Motor neuron (in vitro differentiated cells): ENCODE measurements at places on chromosomes 2 and 18.
A peak's percentile ranks its signal among the peaks of the same experiment; 100 is the strongest.

DNA sequence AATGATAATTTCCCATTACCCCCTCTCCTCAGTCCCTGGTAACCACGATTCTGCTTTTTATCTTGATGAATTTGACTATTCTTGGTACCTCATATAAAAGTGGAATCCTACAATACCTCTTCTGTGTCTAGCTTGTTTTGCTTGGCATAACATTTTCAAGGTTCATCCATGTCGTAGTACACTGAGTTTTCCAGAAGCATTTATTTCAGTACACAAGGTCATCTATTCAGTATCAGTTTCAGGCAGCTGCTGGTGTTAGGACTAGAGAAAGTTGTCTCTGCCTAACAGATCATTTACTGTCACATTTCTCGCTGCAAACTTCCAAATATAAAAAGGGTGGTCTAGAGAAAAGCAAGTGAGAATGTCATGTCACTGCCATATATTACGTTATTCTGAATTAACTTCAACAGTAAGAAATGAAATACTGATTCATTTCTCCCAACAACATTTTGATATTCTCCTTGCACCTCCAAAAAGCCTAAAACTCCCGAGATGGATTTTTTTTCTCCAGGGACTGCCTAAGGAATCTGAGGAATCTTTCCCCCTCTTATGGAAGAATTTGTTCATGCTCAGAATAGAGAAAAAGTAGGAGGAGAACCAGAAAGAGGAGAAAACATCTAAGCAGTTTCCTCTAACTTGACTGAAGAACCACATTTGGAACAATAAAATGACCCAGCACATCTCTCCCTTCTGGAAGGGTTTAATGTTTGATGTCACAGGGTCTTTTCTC is 36.0 kb downstream of the CDK15 start:
- ATAC-seq, result no peak

GRCh38 chr2:45616658-45617411 is 5.8 kb upstream of the SRBD1 start:
- ATAC-seq, result peak; percentile 39

DNA sequence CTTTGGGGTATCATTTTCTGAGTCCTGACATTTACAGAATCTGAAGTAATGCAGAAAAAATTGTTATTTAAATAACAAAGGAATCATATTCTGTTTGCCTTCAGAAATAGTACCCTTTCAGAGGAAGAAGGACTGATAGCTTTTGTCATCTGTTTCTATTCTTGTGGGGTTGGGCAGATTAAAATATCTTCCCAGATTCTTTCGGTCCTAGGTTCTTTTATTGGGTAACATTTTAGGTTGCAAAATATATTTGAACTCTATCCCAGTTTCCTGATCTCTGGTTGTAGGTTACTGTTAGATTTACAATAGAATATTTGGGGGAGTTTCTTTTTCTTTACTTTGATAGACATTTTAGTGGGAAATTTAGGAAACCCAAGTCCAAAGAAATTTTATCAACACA is 550.5 kb downstream of the SPAG16 start:
- no peak for ATAC-seq

GRCh38 chr2:16870491-16871076 is 204.9 kb upstream of the CYRIA start:
- no peak for ATAC-seq

- peak; percentile 29 for ATAC-seq
These were observed 65.6 kb downstream of the SH3RF3 start for GRCh38 chr2:109194620-109194937.

DNA sequence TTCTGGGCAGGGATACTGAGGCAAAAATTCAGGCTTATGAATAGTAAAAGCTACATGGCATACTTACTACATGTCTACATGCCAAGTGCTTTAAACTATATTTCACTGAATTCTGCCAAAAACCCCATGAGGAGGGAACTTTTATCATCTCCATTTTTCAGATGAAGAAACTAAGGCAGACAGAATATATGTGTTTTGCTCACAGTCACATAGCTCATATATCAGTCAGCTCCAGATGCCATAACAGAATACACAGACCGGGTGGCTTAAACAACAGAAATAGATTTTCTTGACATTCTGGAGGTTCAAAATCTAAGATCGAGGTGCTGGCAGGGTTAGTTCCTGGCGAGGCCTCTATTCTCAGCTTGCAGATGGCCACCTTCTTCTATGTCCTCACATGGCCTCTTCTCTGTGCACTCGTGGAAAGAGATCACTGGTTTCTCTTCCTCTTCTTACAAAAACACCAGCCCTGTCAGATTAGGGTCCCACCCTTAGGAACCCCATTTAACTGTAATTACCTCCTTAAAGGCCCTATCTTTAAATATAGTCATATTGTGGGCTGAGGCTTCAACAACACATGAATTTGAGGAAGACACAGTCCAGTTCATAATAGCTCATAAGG is 27.1 kb upstream of the CREB1 start:
- no peak for ATAC-seq

- no peak for ATAC-seq
These were observed 142.6 kb downstream of the MEIS1 start for GRCh38 chr2:66577321-66578053.

GRCh38 chr2:215052404-215052803 is 86.0 kb downstream of the ABCA12 start:
- no peak for ATAC-seq

DNA sequence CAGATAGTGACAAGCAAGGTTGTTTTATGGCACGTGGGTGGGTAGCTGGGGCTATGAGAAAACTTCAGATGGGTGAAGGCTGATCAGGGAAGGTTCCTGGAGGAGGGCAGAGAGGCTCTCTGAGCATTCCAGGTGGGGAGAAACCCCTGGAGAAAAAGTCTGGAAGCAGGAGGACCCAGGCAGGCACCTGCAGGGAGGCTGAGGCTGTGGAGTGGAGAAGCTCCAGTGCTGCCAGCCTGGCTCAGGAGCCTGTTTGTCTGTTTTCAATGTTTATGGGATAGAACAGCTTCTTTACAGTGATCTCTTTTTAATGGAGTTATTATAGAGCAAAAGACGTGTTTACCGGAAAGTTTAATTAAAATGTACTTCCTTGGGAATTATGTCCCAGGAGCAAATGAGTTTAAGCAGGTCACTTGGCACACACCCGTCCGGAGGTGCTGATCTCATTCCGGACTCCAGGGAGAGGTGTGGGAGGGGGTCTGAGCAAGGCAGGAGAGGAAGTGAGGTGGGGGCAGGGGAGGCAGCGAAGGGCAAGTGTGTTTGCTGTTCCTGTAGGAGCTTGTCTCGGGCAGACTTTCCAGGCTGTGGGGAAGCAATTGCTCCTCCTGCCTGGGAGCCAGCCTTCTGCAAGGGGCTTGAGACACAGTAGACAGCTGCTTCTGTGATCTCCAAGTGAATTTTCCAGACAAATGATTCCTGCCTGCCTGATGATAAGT is 239.5 kb downstream of the MYCN start:
- peak; percentile 96 for ATAC-seq

DNA sequence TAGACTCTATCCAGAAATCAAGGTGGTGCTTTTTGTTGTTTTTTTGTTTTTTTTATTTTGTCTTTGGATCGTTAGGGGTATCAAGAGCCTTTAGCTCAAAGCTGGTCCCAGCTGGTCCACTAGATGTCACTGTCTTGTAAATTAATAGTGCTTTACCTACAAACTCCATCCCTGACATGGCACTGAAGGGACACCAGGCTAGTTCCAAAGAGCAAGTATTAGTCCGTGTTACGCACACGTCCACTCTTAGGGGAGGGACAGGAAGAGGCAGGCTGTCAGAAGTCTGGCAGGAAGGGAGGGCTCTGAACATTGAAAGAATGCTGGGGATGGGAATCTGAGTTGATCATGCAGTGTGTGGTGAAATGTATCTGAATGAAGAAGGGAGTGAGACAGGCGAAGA is 85.9 kb upstream of the CCBE1 start:
- no peak for ATAC-seq

- peak; percentile 68 for ATAC-seq
These were observed 684.0 kb upstream of the ZEB2 start for GRCh38 chr2:145203891-145204290.

DNA sequence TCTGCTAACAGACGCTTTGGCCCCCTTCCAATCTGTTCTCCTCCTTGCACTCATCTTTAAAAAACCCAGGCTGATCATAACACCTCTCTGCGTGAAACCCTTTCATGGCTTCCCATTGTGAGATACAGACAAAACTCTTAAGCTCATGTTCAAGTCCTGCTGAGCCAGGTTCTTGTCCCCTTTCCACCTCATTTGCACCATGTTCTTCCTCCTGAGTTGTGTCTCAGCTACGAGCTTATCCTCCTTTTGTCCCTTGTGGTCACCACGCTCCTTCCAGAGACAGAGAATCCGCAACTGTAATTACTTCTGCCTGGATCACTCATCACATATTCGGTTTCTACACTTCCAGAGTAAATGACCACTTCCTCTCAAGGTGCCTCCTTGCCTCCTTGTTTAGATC is 238.8 kb downstream of the ACTR3 start:
- ATAC-seq, result no peak

DNA sequence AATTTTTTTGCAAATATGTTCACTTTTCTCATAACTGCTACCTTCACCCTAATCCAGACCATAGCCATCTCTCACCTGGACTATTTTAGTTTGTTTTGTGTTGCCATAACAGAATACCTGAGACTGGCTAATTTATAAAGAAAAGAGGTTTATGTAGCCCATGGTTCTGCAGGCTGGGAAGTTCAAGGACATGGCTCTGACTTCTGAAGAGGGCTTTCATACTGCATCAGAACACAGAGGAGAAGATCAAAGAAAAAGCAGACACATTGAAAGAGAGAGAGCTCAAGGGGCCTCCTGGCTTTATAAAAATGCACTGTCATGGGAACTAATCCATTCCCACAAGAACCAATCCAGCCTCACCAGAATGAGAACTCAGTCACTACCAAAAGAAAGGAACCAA is 25.0 kb upstream of the DDX18 start:
- no peak for ATAC-seq

GRCh38 chr2:205212357-205212756 is 469.9 kb upstream of the NRP2 start:
- no peak for ATAC-seq

GRCh38 chr2:218557941-218558340 is 10.2 kb downstream of the USP37 start:
- ATAC-seq, result no peak

DNA sequence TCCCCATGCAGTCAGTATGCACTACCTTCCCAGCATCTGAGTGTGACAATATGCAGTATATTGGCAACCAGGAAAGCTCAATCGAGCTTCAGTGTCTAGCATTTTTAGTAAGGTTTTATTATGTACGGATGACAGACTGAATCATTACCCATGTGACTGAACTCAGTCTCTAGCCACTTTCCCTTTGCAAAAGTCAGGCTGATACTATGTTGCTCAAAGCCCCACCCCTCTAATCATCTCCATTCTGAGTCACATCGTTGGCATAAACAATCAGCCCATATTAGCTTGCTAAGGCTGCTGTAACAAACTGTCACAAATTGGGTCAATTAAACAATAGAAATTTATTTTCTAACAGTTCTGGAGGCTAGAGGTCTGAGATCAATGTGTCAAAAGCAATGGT is 25.8 kb upstream of the SRD5A2 start:
- no peak for ATAC-seq

DNA sequence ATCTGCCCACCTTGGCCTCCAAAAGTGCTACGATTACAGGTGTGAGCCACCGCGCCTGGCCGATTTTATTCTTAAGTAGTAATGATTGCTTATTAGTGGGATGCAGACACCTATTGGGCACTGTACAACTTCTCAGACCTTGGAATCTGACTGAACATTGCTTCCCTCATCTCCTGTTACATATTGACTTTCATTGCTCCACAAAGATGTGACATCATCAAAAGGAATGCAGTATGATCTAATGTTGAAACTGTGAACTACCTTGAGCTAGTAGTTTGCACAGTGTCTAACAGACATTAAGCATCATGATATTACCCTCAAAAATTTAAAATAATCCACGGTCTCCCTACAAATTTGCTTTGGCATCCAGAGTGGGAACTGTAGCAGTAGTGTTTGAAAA is 109.8 kb upstream of the SIX2 start:
- no peak for ATAC-seq

DNA sequence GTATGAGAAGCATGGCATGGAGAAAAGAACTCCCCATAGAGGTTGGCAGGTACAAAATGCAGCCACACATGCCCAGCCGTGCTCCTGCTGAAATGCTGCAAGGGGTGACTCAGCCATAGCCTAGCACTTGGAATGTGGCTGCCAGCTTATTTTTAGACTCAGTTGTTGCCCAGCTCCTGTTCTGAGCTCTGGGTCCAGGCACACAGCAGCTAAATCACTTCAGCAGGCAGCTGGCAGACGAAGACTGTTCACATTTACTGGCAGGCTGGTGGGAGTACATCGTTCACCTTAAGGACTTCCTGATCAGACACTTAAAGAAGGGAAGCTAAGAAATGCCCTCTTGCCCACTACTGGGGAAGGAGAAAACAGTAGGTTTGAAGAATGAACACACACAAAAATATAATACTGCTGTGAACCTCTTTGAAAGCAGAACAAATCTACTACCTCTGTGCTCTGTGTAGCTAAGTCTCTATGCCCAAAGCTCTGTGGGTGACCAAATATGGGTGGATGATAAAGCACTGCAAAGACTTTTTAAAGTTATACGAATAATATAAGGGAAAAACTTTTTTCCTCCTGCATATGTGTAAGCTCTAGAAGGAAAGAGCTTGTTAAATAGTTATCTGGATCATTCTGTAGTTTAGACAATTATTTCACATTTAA is 146.1 kb downstream of the LNPK start:
- ATAC-seq, result peak; percentile 80

DNA sequence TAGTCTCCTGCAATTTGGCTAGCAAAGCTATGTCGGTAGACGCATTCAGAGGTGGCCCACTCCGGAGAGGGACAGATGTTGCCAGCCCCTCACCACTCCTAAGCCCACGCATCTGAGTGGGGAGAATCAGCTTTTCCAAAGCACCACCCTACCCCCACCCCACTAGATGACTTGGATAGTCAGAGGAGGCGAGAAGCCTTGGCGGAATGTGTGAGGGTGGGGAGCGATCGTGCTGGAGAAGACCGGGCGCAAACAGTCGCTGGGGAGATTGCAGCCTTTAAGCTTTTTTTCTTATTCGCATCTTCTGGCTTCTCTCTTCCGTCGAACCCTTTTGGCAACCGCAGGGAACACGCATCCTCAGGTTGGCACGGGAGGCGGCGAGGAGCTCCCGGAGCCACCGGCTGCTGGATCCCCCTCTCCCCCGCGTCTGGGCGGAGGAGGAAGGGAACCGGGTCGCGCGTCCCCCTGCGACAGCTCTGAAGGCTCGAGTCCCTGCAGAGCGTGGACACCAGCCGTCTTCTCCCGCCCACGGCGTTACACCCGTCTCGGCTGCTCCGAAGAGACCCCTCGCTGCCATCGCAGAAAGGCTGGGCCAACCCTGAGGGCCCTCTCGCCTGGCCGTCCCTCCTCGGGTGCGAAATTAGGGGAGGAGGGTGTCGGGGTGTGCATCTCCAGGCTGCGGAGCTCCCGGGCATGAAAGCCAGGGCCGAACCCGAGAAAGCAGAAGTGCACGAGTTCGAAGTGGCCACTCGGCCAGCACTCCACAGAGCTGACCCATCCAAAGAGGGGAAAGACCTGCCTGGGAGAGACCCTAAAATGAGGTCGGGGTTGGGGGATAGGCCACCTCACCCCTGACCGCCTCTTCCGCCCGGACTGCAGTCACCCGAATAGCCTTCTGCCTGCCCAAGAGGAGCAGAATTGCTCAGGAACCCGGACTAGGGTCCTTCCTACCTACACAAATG is 12.2 kb downstream of the EVX2 start:
- no peak for ATAC-seq
